ENCODE measurements at places on chromosomes 2 and 18. TPM values are rescaled to one million over a fixed set of nuclear protein-coding genes. Genes with fewer than 3 reads are reported as not detected.

Gene PAIP2B
- 25.6 TPM for total RNA-seq

Gene GPAT2
- total RNA-seq, result 11.1 TPM

Gene C1GALT1C1L
- 0.49 TPM for total RNA-seq

Gene SNTG2
- total RNA-seq, result 4.4 TPM

Gene CCDC141
- 12.3 TPM for total RNA-seq

Gene OTX1
- not detected for total RNA-seq

Gene SCN1A
- total RNA-seq, result not detected

Gene NCKAP5
- 10.5 TPM for total RNA-seq

Gene PLCD4
- total RNA-seq, result 9.1 TPM

Gene EFHD1
- 41.9 TPM for total RNA-seq

DNA sequence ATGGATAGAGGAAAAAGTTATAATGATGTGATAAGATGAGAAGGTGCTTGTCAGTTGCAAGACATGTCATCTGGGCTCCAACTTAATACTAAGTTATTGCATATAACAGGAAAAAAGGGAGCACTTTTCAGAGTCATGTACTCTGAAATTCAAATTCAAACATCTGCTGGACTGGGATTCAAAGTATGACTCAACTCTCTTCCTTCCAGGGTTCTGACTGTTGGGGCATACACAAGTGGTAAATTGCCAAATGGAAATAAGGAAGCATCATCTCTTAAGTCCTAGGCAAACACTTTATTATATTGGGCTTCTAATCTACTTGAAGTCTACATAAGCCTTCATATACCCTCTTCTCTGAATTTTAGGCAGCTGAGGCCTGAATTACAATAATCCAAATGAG is 44.9 kb downstream of the ZBTB14 start:
- DNase-seq, result no peak

DNA sequence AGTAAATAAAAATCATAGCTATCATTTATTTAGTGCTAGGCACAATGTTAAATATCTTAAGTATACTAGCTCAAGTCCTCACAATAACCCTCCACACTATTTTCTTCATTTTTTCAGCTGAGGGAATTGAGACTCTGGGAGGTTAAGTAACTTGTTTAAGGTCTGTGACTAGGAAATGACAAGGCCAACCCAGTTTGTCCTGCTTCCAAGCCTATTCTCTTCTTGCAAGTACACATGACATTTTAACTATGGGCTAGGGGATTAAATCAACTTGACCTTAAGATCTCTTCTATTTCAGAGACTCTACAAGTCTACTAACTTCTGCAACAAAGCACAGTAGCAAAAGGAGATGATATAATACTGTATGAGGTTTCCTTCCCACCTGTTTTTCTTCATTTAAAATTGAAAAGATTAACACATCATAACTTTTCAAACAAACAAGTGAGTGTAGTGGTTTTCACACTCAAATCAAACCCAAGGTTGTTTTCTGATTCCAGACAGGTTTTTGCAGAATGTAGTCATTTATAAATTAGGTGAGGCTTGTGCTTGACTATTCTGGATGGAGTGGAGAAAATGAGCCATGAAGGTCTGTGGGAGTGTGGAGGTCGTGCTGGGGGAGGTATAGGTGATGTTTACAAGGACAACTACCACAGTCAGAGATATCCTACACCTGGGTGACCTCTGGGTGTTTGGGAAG is 57.0 kb downstream of the CD28 start:
- DNase-seq, result no peak

DNA sequence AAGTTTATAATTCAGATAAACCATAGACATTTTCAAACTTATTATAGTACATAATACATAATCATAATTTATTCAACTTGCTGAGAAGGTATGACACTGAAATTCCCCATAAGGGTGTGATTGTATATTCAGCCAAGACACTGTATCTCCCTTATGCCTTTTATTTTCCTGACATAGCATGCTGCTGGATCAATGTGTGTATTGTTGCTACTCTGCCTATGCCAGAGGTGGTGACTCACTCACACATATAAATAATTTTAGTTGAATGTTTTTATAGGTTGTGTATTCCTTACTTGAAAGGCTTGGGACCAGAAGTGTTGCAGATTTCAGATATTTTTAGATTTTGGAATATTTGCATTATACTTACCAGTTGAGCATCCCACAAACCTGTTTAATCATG is 86.8 kb downstream of the VRK2 start:
- DNase-seq, result no peak

DNA sequence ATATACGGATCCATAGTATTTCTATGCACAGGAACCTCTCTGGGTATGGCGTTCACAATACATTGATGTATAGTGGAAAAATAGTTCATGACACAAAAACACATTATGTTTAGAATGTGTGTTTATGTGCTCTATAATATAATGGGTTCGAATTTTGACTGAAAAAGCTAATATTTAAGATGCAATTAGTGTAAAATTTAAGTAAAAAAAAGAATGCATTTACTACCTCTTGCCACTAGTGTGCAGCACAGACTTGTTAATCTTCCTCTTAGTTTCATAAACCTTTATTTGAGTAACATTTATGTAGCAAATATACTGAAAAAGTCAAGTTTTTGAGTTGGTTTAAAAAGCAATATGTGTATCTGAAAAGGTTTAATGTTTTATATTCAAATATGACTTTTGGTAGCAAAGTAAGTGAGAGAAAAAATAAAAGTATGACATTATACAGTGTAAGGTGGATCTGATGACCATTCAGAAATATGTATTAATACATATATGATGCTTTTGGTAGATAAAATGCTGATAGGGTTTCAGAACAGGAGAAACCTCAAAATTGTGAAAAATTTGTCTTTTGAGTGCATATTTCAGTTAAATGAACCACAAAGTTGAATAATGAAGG is 49.4 kb downstream of the CCDC102B start:
- no peak for DNase-seq

DNA sequence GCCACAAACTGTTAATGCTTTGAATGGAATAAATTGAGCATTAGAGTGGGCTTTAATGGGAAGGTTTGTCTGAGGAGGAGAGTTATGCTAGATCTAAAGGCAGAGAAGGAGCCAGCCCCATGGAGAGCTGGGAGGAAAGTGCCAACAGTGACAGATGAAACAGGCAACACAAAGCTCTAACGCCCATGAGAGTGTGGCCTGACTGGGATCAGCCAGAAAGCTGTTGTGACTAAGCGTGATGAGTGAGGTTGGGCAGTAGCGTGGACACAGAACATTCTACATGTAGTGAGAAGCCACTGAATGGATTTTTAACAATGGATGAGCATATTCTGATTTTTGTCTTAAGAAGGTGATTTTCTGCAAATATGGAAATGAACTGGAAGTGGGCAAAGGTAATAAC is 185.3 kb upstream of the SIX2 start:
- DNase-seq, result no peak

DNA sequence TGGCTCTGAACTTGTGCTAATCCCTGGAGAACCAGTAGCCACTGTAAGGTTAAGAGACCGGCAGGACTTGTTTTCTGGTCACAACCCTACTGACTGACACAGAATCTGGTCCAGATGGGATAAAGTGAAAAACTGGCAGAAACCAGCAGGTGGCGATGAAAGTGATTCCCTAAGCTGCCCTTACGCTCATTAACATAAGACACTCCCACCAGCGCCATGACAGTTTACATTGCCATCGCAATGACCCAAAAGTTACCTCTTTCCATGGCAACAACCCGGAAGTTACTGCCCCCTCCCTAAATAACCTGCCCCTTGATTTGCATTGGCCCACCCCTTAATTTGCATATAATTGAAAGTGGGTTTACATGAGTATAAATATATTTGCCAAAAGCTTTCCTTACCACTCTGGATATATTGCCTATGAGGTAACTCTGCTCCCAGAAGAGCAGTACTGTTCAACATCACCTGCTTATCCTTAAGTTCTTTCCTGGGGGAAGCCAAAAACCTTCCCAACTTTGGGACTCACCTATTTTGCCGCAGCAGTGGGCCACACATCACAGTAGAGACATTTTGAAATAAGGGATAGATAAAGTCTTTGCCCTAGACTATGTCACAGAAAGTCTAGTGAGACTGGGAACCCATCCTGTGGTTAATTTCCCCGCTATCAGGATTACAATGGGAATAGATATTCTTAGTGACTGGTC is 35.8 kb upstream of the AFF3 start:
- DNase-seq, result no peak

- DNase-seq, result no peak
These were observed 2.0 kb downstream of the XRCC5 start for GRCh38 chr2:216111122-216111521.

GRCh38 chr18:45730832-45731575 is 7.0 kb downstream of the SLC14A1 start:
- no peak for DNase-seq

- no peak for DNase-seq
These were observed 915 bp downstream of the CROCC2 start for GRCh38 chr2:240906911-240907590.

DNA sequence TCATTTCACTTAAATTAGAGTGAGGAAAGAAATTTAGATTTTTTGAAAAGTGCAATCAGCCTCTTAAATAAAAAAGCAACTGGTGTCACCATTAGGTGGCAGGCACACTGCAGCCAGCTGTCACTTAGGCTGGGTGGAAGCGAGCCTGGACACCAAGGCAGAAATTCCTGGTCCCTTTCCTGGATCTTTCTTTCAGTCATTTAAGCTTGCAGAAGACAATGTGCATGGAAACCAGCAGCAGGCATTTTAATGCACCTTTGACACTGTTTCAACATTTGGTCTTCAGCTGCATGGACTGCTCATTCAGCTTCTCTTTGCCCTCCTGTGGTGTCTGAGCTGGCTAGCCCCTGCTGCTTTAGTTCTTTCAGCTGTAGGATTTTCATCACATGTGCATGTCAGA is 61.0 kb downstream of the AQP4 start:
- DNase-seq, result no peak

DNA sequence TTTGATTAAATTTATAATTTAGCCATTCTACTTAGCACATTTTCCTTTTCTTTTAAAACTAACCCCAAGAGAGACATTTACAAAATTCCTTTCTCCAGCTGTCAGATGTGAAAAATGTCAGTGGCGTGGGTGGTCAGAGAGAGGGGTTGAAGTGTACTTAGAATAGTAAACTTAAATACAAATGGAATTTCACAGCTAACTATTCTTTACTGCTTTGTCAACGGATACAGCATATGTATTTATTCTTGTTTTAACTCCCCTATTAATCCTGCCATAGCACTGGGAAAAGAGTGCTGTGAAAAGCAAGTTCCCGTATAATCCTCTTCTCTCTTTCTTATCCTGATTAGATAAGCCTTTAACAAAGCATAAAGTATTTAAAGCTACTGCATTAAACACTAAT is 191.4 kb upstream of the CHAC2 start:
- no peak for DNase-seq

GRCh38 chr18:74446631-74447403 is 10.3 kb downstream of the DIPK1C start:
- no peak for DNase-seq

- no peak for DNase-seq
These were observed 162.9 kb upstream of the ZNF516 start for GRCh38 chr18:76657911-76658470.

DNA sequence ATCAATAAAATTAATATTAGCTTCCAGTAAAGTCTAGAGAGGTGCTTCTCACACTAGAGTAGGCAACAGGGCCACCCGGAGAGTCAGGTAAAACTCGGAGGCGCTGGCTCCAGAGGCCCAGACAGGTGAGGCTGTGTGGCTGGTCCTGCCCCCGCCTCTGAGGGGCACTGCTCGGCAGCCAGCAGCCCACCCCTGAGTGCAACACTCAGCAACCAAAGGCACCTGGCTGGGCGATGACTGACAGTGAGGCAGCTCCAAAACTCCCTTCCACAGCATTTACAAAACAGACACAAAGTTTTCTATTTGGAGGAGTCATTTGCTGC is 138.8 kb upstream of the ID2 start:
- peak; percentile 51 for DNase-seq

GRCh38 chr2:47536696-47537095 is 133.7 kb downstream of the MSH2 start:
- DNase-seq, result no peak

DNA sequence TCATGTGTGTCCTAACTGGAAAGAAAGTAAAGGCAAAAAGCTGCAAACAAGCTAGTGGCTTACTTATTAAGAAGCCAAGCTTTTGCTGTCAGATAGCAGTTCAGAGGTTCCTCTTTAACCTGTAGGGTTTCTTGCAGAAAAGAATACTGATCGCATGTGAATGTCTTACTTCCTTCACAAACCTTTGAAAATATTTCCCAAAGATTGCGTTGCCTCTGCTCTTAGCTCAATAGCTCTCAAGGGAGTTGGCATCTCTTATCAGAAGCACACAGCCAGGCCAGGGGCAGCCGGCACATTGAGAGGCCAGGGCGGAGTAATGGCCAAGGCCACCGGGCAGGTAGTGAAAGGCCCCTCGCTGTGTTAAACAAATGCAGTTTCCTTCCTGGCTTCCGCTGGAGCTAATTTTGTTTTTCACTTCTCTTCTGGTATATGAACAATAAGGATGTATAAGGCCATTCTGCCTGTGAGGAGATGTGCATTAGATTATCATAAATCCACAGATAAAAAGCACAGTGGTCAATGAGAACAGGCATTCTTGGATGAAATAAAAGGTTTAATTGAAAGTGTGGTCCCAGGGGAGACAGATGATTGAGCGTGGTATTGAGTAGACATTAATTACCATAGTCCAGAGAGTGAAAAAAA is 542.4 kb upstream of the NRP2 start:
- DNase-seq, result no peak

DNA sequence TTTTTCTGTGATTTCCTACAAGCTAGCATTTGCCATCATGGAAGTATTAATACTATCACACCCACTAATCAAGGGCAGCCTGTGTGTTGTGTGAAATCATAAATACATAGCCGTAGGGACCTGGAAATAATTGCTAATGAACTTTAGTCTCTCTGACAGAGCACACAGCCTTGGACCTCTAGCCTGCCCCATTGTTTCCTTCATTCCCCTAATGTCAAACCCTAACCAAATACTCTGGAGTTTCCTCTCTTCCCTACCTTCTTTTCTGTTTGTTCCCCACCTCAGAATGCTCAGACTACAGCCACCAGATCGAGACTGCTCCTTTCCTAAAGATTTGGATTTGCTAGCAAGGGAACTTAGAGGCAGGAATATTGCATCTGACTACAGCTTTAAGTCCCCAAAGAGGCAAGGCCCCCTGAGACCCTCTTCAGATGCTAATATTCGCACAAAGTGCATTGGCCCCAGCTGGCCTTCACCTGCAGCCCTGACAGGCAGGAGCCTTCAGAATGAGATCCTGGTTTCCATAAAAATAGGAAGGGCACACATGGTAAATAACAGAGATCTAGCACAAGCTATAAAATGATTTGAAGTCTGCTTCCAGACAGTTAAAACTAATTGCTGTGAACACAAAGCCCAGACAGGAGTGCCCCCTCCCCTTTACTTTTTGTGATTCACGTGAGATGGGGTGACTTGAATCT is 279.2 kb upstream of the DCC start:
- DNase-seq, result no peak
